ENCODE measurements at places on chromosomes 2 and 18. TPM values are rescaled to one million over a fixed set of nuclear protein-coding genes. Genes with fewer than 3 reads are reported as not detected.

The KHK gene
- total RNA-seq, result 4.1 TPM

- H3K27ac ChIP-seq, result no peak overlapping the region
- no peaks in the 10 kb centered on the region for H3K27me3 ChIP-seq
- H3K4me1 ChIP-seq, result no peaks in the 10 kb centered on the region
- H3K36me3 ChIP-seq, result no peaks in the 10 kb centered on the region
- DNase-seq, result no peak
Measured at GRCh38 chr2:236919209-236919608, 166.5 kb upstream of the COPS8 start.

GRCh38 chr2:39535636-39536185, 98.6 kb upstream of the MAP4K3 start:
- H3K36me3 ChIP-seq, result no peaks in the 10 kb centered on the region
- no peaks in the 10 kb centered on the region for H3K4me1 ChIP-seq
- no peak overlapping the region for H3K27ac ChIP-seq
- DNase-seq, result no peak
- H3K27me3 ChIP-seq, result no peaks in the 10 kb centered on the region

- no peaks in the 10 kb centered on the region for H3K4me1 ChIP-seq
- H3K27me3 ChIP-seq, result no peaks in the 10 kb centered on the region
- peak; percentile 13 for DNase-seq
- H3K36me3 ChIP-seq, result no peaks in the 10 kb centered on the region
- H3K4me3 ChIP-seq, result no peak overlapping the region
Measured at GRCh38 chr18:57793302-57793986, 9.7 kb downstream of the ATP8B1 start.

GRCh38 chr2:208175840-208176153, 12.4 kb upstream of the CRYGA start:
- H3K4me3 ChIP-seq, result no peak overlapping the region
- no peaks in the 10 kb centered on the region for H3K4me1 ChIP-seq
- no peak for DNase-seq

All from breast epithelium (tissue), 4 donors.